ENCODE measurements at places on chromosomes 1 and 21. TPM values are rescaled to one million over a fixed set of nuclear protein-coding genes. Genes with fewer than 3 reads are reported as not detected.

- peaks cover 13% of the 10 kb centered on the region for H3K27me3 ChIP-seq
- no peak overlapping the region for H3K4me3 ChIP-seq
- no peaks in the 10 kb centered on the region for H3K36me3 ChIP-seq
- no peak overlapping the region for H3K27ac ChIP-seq
Measured at GRCh38 chr1:151718011-151718431, 1.4 kb upstream of the CELF3 start.

Gene FUCA1
- 11.1 TPM for total RNA-seq

- H3K27me3 ChIP-seq = no peaks in the 10 kb centered on the region
- DNase-seq = no peak
- no peak overlapping the region for H3K27ac ChIP-seq
- H3K4me3 ChIP-seq = no peak overlapping the region
- H3K36me3 ChIP-seq = no peaks in the 10 kb centered on the region
- no peaks in the 10 kb centered on the region for H3K4me1 ChIP-seq
Measured at GRCh38 chr1:204741440-204741839, 55.9 kb upstream of the LRRN2 start.

DNA sequence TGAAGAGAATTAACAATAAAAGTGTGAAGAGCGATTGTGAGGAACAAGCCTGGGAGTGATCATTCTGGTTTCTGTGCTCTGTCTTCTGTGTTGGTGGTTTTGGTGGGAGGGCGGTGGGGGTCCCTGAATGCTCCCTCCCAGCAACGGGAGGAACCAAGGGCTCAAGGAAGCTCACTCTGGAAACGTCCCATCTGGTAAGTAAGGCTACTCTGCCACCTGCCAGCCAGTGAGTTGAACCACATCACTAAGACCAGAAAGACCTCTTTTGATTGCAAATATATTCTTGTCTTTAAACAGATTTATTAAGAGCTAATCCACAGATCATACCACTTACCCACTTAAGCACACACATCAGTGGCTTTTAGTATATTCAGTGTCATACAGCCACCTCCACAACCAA is 125.0 kb downstream of the PRDM2 start:
- no peaks in the 10 kb centered on the region for H3K4me1 ChIP-seq
- no peak for DNase-seq
- H3K4me3 ChIP-seq = no peak overlapping the region
- H3K36me3 ChIP-seq = peaks cover 11% of the 10 kb centered on the region

- H3K4me1 ChIP-seq = peaks cover 3% of the 10 kb centered on the region
- no peak overlapping the region for H3K4me3 ChIP-seq
- no peak for DNase-seq
- H3K27me3 ChIP-seq = no peaks in the 10 kb centered on the region
- no peak overlapping the region for H3K27ac ChIP-seq
Measured at GRCh38 chr1:54459726-54460191, 53.6 kb upstream of the SSBP3 start.

DNA sequence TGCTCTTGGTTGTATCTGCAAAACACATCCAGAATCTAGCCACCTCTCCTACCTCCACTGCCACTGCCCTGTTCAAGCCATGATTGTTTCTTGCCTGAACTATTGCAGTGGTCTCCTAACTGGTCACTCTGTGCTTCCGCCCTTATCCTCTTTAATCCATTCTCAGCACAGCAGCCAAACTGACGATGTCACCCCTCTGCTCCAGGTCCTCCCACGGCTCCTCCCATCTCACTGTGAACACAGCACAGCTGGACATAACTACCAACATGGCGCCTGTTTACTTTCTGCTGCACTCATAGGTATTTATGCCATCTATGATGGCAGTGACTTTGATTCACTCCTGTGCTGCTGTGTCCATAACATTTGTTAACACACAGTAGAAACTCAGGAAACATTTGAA is 406.7 kb downstream of the DISC1 start:
- no peaks in the 10 kb centered on the region for H3K36me3 ChIP-seq
- no peak overlapping the region for H3K4me3 ChIP-seq
- no peak for DNase-seq
- H3K27ac ChIP-seq = no peak overlapping the region
- H3K27me3 ChIP-seq = no peaks in the 10 kb centered on the region
- no peaks in the 10 kb centered on the region for H3K4me1 ChIP-seq

Gene SYT2
- total RNA-seq = not detected

DNA sequence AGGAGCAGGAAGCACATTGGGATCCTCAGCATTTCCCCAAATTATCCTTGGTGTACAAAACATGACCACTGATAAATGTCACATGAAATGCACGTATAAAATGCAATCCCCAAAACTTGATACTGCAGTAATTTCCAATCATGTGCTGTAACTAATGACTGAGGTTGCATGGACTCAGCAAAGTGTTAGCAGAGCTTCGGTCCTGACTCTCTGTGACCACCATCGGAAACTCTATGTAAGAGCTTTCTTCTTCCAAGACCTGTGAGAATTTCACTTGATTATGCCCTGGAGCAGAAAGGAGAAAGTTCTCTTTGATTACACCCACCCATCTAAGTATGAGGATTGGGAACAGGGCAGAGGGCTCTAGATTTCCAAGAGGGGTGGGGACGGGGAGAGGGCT is 908 bp downstream of the CD53 start:
- peak overlapping the region; percentile 52 for H3K4me3 ChIP-seq
- no peaks in the 10 kb centered on the region for H3K36me3 ChIP-seq
- no peaks in the 10 kb centered on the region for H3K27me3 ChIP-seq
- no peak for DNase-seq
- H3K27ac ChIP-seq = no peak overlapping the region

GRCh38 chr1:62050165-62050564 is 144.5 kb upstream of the L1TD1 start:
- no peaks in the 10 kb centered on the region for H3K36me3 ChIP-seq
- H3K4me3 ChIP-seq = no peak overlapping the region
- no peaks in the 10 kb centered on the region for H3K4me1 ChIP-seq
- no peaks in the 10 kb centered on the region for H3K27me3 ChIP-seq
- no peak overlapping the region for H3K27ac ChIP-seq

DNA sequence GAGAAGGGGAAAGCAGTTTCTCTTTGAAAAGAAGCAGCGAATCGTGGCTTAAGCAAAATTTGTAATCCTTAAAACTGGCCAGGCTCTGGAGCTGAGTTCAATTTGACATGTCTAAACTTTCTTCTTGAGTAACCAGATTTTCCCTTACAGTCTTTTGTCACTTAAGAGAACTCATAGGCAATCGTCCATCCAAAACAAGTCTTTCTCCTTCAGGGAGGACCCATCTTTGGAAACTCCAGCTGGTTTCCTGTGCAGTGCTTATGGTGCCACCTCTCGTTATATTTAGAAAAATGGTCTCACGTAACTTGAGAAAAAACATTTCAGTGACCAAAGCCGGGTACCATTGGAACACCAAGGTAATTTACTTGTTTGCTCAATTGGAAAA is 1.8 kb upstream of the PTTG1IP start:
- H3K27me3 ChIP-seq = no peaks in the 10 kb centered on the region
- peaks cover 7% of the 10 kb centered on the region for H3K4me1 ChIP-seq
- no peaks in the 10 kb centered on the region for H3K36me3 ChIP-seq
- peak overlapping the region; percentile 98 for H3K27ac ChIP-seq
- H3K4me3 ChIP-seq = peak overlapping the region; percentile 99
- no peak for DNase-seq

- H3K27me3 ChIP-seq = no peaks in the 10 kb centered on the region
- H3K27ac ChIP-seq = no peak overlapping the region
- H3K36me3 ChIP-seq = peaks cover under 1% of the 10 kb centered on the region
- H3K4me3 ChIP-seq = no peak overlapping the region
- H3K4me1 ChIP-seq = peaks cover 13% of the 10 kb centered on the region
Measured at GRCh38 chr1:27113861-27114260, 41.1 kb downstream of the SLC9A1 start.

DNA sequence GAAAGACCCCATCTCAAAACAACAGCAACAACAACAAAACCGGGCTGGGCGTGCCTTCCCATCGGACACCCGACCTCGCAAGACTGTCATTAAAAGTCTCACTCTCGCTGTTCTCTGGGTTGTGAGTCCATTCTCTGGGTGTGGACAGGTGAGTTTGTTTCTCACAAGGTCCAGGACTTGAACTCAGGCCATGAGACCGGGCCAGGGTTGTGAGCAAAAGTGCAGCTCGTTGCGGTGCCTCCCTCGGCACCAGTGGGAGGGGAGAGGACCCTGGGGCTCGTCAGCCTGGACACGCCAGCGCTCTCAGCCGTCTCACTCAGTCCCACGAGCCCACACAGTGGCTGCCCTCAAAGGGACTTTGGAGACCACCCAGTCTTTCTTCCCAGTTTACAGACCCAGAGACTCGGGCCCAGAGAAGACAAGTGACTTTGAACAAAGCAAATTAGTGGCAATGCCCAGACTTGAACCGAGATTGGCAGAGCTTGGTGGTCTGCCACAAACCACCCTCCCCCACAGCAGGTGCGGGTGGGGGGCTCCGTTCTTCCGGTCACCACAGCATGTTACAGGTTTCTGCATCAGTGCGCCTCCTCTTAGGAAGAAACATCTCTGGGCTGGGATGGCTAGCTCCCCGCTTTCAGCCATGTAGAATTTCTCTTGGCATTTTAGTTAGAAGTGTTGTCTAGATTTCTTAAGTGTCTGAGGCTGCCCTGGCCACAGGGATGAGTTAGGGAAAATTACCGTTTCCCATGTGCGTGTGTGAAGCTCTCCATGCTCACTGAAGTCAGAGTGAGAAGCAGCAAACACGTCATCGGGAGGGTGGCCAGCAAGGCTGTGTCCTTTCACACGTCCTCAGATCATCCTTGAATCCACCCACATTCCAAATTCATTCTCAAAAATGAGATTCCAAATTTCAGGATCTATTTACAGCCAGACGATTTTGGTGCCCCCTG is 28.3 kb downstream of the LRRC3 start:
- no peak for DNase-seq
- H3K4me3 ChIP-seq = no peak overlapping the region
- H3K36me3 ChIP-seq = no peaks in the 10 kb centered on the region
- no peaks in the 10 kb centered on the region for H3K4me1 ChIP-seq

Gene TNFRSF18
- not detected for total RNA-seq

DNA sequence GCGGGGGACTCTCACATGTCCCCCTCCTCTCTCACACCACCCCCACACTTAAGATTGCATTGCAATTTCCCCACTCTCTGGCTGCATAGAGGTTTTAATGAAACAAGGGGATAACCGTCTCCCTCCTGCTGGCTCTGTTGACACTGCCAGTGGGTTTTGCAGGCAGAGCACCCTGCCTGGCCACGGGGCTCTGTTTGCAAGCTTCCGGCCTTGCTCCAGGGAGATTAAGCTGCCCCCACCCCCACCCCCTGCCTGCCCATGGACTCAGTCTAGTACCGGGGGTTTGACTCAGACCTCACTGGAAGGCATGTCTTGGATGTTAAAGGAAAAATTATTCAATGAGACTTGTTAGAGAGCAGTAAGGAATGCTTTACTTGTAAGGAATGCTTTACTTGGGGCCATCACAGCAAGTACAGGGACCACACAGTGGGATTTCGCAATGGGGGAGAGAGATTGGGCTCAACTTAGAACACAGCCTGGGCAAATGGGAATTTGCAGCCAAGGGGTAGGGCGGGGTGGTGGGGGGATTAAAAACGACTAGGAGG is 101.0 kb downstream of the AJAP1 start:
- no peaks in the 10 kb centered on the region for H3K4me1 ChIP-seq
- no peaks in the 10 kb centered on the region for H3K27me3 ChIP-seq
- DNase-seq = no peak
- H3K27ac ChIP-seq = no peak overlapping the region
- no peak overlapping the region for H3K4me3 ChIP-seq
- no peaks in the 10 kb centered on the region for H3K36me3 ChIP-seq
